Nucleus accumbens (tissue), 56 donors: ENCODE measurements at places on chromosomes 4 and X.

GRCh38 chrX:109987884-109988283 is 15.0 kb upstream of the TMEM164 start:
- DNase-seq, result no peak

DNA sequence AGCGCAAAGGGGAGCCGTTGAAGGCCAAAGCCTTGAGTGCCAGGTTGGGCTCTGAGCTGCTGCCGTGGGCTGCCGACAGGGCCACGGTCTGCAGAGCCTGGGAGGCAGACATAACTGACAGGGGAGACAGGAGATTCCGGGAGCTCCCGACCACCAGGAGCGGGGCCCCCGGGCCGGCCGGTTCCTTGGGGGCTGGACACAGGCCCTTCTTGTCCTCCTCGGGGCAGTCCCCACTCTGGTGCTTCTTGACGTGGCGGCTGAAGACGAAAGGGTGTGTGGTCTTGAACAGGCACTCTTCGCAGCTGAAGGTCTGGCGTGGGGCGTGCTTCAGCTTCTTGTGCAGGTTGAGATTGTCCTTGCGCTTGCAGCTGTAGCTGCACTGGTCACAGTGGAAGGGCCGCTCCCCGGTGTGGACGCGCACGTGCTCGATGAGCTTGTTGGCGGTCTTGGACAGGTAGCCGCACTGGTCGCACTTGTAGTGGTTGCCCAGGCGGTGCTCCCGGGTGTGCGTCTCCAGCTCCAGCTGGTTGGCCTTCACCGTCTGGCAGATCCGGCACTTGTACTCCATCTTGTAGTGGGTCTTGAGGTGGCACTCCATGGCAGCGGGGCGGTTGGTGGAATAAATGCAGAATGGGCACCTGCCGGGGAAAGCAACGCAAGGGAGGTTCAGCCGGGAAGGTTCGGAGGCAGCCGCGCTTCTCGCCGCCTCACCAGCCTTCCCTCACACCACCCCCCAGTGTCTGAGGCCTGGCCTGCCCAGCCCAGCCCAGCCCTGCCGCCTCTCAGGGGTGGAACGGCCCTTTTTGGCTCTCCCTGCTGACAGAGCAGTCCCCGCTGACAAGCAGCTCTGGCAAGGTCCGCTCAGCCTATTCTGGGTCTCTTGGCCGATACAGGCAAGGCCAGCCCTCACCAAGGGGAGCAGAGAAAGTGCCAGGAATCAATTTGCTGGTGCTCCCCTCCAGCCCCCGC is 81.3 kb downstream of the C4orf51 start:
- DNase-seq, result no peak

DNA sequence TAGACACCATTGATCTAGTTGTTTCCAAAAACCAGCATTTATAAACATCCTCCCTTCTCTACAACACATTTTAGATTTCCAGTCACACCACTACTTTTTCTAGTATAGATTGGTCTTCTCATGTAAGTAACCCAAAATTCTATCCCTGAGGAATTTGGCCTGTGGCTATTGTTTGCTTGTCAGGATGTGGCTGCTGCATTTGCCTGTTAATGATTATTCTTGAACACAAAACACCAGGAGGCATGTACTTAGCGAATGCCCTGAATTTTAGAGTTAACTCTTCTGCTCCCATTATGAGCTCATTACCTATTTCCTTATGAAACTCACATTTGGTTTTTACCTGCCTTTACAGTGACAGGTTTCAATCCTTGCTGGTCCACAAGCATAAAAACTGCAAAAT is 102.0 kb upstream of the FSTL5 start:
- DNase-seq, result no peak

GRCh38 chr4:21948347-21949072 is at the start of gene KCNIP4:
TSS of gene KCNIP4 (minus strand) at chr4:21948772.
- peak; percentile 32 for DNase-seq

- DNase-seq, result no peak
Observed at GRCh38 chrX:18931972-18932371, 51.9 kb downstream of the PHKA2 start.

GRCh38 chr4:113094331-113094730 is 44.9 kb downstream of the ANK2 start:
- DNase-seq, result no peak

DNA sequence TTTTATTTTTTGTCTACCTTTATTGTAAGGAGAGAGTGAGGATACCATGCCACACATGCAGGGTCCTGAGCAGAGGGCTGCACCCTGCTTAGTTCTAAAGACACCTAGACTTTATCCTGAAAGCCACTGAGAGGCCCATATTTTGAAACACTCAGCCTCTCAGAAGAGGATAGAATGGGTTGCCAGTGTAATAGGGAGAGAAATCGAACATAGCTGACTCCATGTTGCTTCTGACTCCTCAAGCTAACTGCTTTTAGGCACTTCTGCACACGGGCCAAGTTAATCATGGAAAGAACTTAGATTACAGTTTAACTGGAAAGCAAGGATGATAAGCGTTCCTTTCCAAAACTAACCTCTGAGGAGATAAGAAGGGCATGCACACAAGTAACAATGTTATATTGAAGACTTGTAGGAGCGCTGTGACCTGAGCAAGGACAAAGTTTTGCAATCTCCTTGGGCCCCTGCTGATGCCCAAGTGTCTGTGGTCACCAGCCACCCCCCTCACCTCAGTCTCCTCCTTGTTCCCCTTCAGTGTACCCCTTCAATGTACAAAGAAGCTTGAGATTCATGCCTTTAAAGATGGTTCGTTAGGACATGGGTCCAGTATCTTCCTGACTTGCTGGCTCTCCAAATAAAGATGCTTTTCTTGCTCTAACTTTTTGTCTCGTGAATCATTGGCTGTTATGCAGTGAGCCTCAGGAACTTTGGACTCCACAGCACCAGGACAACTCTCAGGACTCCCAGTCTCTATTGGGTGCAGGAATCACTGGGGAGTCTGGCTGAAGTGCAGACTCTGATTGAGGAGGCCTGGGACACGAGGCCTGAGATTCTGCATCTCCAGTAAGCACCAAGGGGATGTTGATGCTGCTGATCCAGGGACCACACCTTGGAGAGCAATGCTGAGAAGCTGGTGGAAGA is 25.4 kb upstream of the CD99 start:
- DNase-seq, result no peak

DNA sequence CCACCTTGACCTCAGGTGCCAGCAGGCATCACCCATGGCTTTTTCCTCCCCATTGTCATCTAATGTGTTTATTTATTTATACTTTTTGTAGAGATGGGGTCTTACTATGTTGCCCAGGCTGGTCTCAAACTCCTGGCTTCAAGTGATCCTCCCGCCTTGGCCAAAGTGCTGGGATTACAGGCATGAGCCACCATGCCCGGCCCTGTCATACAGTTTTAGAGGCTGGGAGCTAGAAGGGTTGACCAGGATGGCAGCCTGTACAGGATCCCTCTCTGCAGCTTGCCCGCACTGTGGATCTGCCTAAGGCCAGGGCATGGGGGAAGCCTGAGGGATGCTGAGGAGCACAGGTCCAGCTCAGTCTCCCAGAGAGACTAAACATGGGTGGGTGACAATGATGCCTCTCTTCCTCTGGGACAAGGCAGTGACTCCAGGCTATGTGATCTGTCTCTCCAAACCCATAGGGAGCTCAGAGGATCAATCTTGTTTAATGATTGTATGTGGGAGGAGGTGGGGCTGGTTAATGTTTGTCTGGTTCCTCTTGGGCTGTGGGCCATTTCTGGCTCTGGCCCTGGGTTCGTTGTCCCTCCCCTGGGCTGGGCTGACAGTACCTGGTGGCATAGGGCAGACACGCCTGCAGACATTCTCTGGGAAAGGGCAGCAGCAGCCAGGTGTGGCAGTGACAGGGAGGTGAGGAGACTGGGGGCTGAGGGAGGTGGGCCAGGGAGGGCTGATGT is 8.3 kb upstream of the GJB1 start:
- DNase-seq, result no peak
